ENCODE measurements at places on chromosomes 4 and X. TPM values are rescaled to one million over a fixed set of nuclear protein-coding genes. Genes with fewer than 3 reads are reported as not detected.

BLOC1S4 gene
- total RNA-seq, result 6.9 TPM

SSX4B gene
- total RNA-seq, result not detected

DNA sequence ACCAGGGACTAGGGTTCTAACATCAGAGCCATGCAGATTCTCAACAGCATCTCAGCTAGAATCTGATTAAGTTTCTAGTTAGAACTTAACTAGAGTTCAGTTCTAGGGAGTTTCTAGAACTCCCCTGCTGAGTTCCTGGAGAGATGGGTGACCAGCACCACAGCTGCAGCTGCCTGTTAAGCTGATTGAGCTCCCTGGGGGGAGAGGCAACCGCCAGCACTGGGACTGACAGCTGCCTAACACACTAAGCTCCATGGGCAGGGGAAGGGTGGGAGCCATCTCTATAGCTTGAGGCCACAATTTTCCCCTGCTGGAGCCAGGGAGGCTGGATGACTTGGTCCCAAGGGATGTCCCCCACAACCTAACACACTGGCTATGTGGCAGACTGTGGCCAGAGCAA is 84.2 kb downstream of the CHIC1 start:
- no peak for DNase-seq

- no peak for DNase-seq
These were observed 111.6 kb downstream of the MAGEE2 start for GRCh38 chrX:75673468-75673867.

GLRB gene
- total RNA-seq, result 19.6 TPM
